ENCODE measurements at places on chromosomes 6 and 20.

DNA sequence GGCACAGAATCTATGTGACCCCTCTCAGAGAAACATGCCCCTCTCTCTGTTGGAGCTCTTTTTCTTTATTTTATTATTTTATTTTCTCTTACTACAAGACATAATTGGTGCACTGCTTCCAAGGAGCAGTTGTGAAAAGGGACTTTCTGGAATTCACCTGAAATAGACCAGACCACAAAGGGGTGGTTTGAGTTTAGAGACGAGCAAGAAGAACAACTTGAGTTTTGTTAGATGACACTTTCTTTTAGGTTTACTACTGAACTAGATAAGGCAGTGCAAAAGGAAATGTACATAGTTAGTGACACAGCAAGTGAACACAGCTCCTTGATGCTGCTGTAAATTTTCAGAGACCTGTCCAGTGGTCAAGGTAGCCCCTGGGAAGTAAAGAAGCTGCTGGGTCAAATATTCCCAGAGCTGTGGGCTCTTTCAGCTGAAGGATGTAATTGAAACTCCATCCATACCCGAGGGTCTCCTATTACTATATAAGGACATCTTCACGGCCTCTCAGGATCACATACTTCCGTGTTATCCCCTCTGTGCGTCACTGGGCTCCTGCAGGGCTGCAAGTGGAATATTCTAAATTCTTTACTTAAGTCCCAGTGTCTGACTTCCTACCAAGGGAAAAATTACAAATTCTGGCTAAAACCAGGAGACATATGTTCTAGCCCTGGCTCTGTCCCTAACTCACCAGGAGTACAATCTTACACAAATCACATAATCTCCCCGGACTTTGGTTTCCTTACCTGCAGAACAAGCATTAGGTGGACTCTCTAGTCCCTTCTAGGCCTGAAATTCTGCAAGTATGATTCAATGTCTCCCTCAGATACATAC, 69.1 kb upstream of the ADTRP start:
- DNase-seq = no peak

DNA sequence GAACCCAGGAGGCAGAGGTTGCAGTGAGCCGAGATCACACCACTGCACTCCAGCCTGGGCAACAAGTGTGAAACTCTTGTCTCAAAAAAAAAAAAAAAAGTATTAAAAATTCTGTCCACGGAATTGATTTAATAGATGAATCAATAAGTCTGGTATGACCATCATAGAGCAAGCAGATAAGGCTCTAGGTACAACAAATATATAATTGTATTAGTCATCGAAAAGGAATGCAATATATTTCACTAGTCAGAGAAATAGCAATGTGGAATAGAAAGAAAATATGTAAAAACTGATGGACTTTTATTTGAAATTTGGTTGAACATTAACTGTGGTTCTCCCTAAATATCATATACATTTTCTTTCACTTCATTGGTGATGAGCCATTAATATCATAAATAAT, 476.8 kb upstream of the AGPAT4 start:
- DNase-seq = no peak

GRCh38 chr20:16299897-16300296, 273.4 kb downstream of the KIF16B start:
- no peak for DNase-seq

DNA sequence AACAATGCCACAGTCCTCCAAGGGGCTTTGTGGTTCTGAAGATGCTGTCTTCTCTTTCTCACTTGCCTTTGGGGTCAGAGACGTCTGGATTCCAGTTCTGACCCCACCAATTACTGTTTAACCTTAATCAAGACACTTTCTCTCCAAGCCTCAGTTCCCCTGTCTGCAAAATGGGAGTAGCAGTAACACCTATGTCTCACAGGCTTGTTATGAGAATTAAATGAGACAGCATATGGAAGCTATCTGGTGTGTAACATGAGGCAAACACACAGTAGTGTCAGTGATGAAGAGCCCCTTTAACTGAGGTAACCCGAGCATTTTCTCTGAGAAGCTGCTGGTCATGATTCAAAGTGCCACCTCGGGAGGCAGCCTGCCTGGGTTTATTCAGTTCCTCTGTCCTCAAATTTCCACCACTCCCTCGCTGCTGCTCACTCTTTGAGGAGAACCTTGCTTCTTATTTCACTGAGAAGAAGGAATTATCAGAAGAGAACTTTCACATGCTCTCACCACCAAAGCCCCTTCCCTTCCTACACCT, 11.7 kb downstream of the PPIL1 start:
- no peak for DNase-seq

DNA sequence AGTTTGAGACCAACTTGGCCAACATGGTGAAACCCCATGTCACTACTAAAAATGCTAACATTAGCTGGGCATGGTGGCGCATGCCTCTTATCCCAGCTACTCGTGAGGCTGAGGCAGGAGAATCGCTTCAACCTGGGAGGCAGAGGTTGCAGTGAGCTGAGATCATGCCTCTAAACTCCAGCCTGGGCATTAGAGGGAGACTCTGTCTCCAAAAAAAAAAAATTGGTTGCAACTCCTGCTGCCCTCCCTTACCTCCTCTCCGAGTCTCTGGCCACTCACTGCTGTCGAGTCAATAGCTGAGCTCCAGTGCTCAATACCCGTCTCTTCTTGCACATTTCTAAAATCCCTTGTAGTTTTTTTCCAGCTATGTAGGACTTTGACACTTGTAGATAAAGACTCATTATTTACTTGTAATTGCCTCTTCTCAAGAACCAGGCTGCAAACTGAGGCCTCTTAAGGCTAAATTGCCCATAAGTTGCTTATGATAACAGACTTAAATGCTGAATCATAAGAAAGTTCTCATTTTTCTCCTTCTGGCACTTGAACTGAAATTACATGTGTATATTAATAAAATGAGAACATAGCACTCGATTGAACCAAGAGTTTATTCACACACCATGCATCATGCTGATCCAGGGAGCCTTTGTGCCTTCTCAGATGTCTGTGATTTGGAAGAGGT, 13.8 kb downstream of the HECA start:
- no peak for DNase-seq

DNA sequence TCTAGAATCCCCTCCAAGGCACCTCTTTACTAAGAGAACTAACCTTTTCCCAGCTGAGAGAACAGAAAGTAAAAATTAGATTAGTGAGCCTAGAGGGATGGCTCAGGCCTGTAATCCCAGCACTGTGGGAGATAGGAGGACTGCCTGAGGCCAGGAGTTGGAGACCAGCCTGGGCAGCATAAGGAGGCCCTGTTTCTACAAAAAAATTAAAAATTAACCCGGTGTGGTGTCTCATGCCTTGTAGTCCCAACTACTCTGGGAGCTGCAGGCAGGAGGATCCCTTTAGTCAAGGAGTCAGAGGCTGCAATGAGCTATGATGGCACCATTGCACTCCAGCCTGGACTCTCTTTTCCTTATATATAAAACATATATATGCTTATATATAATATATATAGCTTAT, 5.5 kb upstream of the OOEP start:
- DNase-seq = no peak

Data from naive thymus-derived CD8-positive, alpha-beta T cell (primary cell).